ENCODE measurements at places on chromosomes 1 and 21. TPM values are rescaled to one million over a fixed set of nuclear protein-coding genes. Genes with fewer than 3 reads are reported as not detected.

DNA sequence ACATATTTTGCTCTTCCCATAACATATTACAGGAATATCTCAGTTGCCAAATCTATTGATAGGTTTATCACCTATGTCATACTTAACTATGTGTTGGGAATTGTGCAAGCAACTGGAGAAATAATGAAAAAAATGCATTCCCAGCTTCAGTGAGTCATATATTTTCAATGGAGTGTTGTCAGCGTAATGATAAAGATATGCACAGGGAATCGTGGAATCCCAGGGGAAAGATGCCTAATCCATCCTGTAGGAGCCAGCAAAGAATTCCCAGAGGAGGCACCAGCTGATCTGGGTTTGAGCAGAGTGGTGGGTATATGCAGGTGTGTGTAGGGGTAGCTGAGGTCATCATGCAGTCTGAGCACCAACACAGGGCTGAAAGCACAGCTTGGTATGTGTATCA lies 213.3 kb upstream of the DAB1 start:
- no peaks in the 10 kb centered on the region for H3K4me1 ChIP-seq
- H3K36me3 ChIP-seq, result no peaks in the 10 kb centered on the region
- no peak for DNase-seq
- no peak overlapping the region for H3K4me3 ChIP-seq
- no peak overlapping the region for H3K27ac ChIP-seq
- H3K27me3 ChIP-seq, result no peaks in the 10 kb centered on the region

DNA sequence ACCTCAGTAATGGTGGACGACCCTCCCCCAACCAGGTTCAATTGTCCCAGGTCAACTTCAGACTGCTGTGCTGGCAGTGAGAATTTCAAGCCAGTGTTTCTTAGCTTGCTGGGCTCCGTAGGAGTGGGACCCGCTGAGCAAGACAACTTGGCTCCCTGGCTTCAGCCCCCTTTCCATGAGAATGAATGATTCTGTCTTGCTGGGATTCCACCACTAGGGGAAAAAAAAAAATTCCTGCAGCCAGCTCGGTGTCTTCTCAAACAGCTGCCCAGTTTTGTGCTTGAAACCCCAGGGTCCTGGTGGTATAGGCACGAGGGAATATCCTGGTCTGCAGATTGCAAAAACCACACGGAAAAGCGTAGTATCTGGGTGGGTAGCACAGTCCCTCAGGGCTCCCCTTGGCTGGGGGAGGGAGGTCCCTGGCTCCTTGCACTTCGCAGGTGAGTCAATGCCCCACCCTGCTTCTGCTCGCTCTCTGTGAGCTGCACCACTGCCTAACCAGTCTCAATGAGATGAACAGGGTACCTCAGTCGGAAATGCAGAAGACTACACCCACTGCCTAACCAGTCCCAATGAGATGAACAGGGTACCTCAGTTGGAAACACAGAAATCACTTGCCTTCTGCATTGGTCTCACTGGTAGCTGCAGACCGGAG lies 41.5 kb downstream of the GBP6 start:
- no peaks in the 10 kb centered on the region for H3K27me3 ChIP-seq
- no peak overlapping the region for H3K27ac ChIP-seq
- no peak for DNase-seq
- no peaks in the 10 kb centered on the region for H3K4me1 ChIP-seq
- H3K4me3 ChIP-seq, result no peak overlapping the region
- no peaks in the 10 kb centered on the region for H3K36me3 ChIP-seq

DNA sequence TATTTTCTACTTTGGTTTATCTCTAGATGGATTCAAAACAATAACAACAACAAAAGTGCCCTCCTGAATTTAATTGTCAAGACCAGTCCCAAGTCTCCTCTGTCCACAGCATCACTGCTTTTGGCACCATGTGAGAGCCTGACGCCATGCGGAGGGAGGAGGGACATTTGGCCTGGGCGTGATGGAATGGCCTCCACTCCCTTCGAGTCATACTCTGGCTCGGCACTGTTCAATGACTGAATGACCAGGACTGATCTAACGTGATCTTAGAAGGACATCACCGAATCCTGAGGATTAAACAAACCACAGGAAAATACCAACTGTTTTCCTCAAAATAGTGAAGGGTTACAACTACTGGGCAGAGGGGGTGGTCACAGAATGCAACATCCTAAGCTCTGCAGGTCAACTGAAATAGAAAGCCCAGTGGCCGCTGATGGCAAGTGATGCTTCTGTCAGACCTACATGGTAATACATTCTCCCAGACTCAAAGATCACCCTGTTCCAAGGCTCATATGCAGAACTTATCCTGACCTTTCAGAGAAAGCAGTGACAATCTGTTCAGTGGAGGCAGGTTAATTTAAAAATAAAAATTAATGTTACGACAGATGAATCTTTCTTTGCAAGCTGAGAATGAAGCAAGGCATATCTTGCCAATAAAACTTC lies 19.1 kb downstream of the SRSF4 start:
- no peak overlapping the region for H3K27ac ChIP-seq
- H3K36me3 ChIP-seq, result peaks cover 22% of the 10 kb centered on the region
- H3K4me1 ChIP-seq, result peaks cover 9% of the 10 kb centered on the region
- H3K27me3 ChIP-seq, result no peaks in the 10 kb centered on the region

- DNase-seq, result no peak
- no peaks in the 10 kb centered on the region for H3K36me3 ChIP-seq
- no peaks in the 10 kb centered on the region for H3K27me3 ChIP-seq
- peaks cover 3% of the 10 kb centered on the region for H3K4me1 ChIP-seq
- no peak overlapping the region for H3K27ac ChIP-seq
Measured at GRCh38 chr1:64599242-64599641, 129.3 kb downstream of the CACHD1 start.

- no peaks in the 10 kb centered on the region for H3K27me3 ChIP-seq
- H3K27ac ChIP-seq, result peak overlapping the region; percentile 79
- peaks cover 24% of the 10 kb centered on the region for H3K4me1 ChIP-seq
- peaks cover 15% of the 10 kb centered on the region for H3K36me3 ChIP-seq
Measured at GRCh38 chr1:20696397-20697333, 21.1 kb downstream of the KIF17 start.

- no peak overlapping the region for H3K4me3 ChIP-seq
- no peaks in the 10 kb centered on the region for H3K27me3 ChIP-seq
- no peak overlapping the region for H3K27ac ChIP-seq
- H3K4me1 ChIP-seq, result peaks cover 7% of the 10 kb centered on the region
Measured at GRCh38 chr1:117033772-117034171, 26.4 kb upstream of the TTF2 start.

DNA sequence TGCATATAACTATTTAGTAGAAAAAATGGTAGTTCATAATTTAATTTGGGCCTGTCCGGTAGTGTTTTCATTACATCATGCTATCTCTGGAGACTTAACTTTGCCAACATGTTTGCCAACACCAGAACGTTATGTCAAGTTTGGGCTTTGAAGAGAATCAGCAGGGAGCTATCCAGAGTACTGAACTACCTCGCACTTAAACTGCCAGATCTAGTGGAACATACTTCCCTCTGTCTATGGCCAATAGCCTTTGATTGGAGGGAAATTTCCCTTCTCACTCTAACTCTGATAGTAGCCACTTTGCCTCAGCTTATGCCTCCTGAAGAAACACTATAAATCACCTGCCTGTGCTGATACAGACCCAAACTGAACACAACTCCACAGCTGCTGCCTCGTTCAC lies 10.0 kb downstream of the LRRC53 start:
- H3K27me3 ChIP-seq, result no peaks in the 10 kb centered on the region
- no peak overlapping the region for H3K4me3 ChIP-seq
- peaks cover 5% of the 10 kb centered on the region for H3K4me1 ChIP-seq
- H3K27ac ChIP-seq, result no peak overlapping the region
- no peak for DNase-seq

DNA sequence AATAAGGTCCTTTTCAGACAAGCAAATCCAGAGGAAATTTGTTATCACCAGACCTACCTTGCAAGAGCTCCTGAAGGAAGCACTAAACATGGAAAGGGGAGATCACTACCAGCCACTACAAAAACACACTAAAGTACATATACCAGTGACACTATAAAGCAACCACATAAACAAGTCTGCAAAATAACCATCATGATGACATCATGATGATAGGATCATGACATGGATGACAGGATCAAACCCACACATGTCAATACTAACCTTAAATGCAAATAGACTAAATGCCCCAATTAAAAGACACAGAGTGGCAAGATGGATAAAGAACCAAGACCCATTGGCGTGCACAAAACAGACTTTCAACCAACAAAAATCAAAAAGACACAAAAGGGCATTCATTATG lies 688.8 kb upstream of the NR5A2 start:
- no peak for DNase-seq
- H3K27me3 ChIP-seq, result no peaks in the 10 kb centered on the region
- no peak overlapping the region for H3K4me3 ChIP-seq
- H3K36me3 ChIP-seq, result no peaks in the 10 kb centered on the region

GRCh38 chr1:220511179-220511578 lies 16.8 kb upstream of the MARK1 start:
- H3K4me1 ChIP-seq, result no peaks in the 10 kb centered on the region
- no peak overlapping the region for H3K27ac ChIP-seq
- no peak overlapping the region for H3K4me3 ChIP-seq

GRCh38 chr1:247367786-247368422 lies 36.2 kb upstream of the ZNF496 start:
- peaks cover 5% of the 10 kb centered on the region for H3K4me1 ChIP-seq
- DNase-seq, result no peak
- H3K27ac ChIP-seq, result no peak overlapping the region

GRCh38 chr1:70767377-70767776 lies 280.2 kb downstream of the PTGER3 start:
- H3K4me3 ChIP-seq, result no peak overlapping the region
- no peaks in the 10 kb centered on the region for H3K4me1 ChIP-seq
- no peaks in the 10 kb centered on the region for H3K36me3 ChIP-seq
- H3K27me3 ChIP-seq, result no peaks in the 10 kb centered on the region

DNA sequence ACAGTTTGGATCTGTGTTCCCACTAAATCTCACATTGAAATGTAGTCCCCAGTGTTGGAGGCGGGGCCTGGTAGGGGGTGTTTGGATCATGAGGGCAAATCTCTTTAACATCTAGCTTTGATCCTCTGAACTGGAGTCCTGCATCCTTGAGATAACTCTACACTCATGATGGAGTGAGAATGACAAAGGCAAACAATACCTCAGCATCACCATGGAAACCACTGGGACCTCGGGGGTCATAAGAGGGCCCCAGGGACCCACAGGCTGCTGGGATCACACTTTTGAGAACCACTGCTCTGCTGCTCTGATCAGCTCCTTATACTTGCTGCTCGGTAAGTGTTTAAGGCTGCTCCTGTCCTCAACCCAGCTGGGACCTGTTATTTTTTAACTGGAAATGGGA lies 13.4 kb upstream of the OBSCN start:
- no peak overlapping the region for H3K27ac ChIP-seq
- H3K4me1 ChIP-seq, result no peaks in the 10 kb centered on the region
- no peak overlapping the region for H3K4me3 ChIP-seq
- no peak for DNase-seq

- H3K4me3 ChIP-seq, result no peak overlapping the region
- H3K27me3 ChIP-seq, result no peaks in the 10 kb centered on the region
- no peak overlapping the region for H3K27ac ChIP-seq
Measured at GRCh38 chr21:42997053-42997452, 22.7 kb downstream of the PKNOX1 start.

KIF26B gene
- polyA plus RNA-seq, result 23.3 TPM

GLIS1 gene
- polyA plus RNA-seq, result 3.8 TPM

PRAMEF11 gene
- polyA plus RNA-seq, result not detected

CEP350 gene
- 16.8 TPM for polyA plus RNA-seq

FAM151A gene
- polyA plus RNA-seq, result 0.98 TPM

IVL gene
- not detected for polyA plus RNA-seq

SFN gene
- 0.32 TPM for polyA plus RNA-seq

TMEM81 gene
- 4.9 TPM for polyA plus RNA-seq

ANGPTL7 gene
- polyA plus RNA-seq, result 1.6 TPM

RERE gene
- polyA plus RNA-seq, result 138 TPM

Measured in spinal cord (tissue), 10 donors.